Melanocyte of skin (primary cell): ENCODE measurements at places on chromosomes 4 and X. TPM values are rescaled to one million over a fixed set of nuclear protein-coding genes. Genes with fewer than 3 reads are reported as not detected.

The MAGEB1 gene
- not detected in 2 replicates for total RNA-seq

The LUZP4 gene
- total RNA-seq: not detected in 2 replicates

The MAB21L2 gene
- total RNA-seq: not detected in 2 replicates

The GPR34 gene
- total RNA-seq: not detected in 2 replicates

The PLXNB3 gene
- 9.6 and 12.4 TPM in 2 replicates for total RNA-seq

The ARHGAP24 gene
- 44.3 and 50.6 TPM in 2 replicates for total RNA-seq

The FAM184B gene
- 0.69 and 2.5 TPM in 2 replicates for total RNA-seq

The C4orf51 gene
- not detected in 2 replicates for total RNA-seq
